Skin of body (tissue), 3 donors: ENCODE measurements at places on chromosomes 5 and 9.

GRCh38 chr9:75918154-75918553 lies 27.7 kb downstream of the PCSK5 start:
- no peak for DNase-seq

DNA sequence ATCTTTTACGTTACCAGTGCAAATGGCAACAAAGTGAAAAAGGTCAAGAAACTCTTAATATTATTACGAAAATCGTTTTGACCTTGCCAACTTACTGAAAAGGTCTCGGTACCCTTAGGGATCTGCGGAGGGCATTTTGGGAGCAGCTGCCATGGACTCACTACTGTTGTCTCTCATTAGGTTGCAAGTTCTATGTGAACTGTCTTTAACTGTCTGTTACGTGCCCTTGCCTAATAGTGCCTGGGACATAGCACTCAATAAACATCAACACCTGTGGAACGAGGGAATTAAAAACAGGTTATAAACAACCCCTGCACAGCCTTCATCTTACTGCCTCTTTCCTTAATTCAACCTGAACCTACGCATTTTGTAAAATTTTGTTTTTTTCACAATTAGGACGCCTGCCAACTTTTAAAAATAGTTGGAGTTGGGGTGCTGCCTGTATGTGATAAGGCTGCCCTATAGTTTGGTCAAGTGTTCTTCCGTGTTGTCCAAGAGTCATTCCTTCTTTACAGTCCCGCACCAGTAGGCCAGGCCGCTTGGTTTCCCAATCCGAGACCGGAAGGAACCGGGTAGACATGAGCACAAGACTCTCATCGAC lies 527 bp upstream of the SREK1 start:
- DNase-seq: no peak

DNA sequence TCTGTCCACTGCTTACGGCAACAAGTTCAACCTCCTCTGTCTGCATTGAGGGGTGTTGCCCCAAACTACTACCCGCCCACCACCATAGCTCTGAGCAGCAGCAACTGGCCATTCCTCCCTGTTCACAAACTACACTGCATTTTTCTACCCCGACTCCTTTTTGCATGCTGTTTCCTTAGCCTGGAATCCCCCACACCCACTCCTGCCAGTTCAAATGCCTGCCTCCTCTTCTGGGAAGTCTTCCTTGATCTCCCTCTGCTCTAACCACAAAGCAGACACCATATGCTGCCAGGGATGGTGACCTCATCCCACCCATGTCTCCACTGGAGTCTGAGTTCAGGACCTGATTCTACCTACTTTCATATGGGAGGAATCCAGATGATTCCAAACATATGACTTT lies 13.3 kb downstream of the ALDH1B1 start:
- DNase-seq: no peak

DNA sequence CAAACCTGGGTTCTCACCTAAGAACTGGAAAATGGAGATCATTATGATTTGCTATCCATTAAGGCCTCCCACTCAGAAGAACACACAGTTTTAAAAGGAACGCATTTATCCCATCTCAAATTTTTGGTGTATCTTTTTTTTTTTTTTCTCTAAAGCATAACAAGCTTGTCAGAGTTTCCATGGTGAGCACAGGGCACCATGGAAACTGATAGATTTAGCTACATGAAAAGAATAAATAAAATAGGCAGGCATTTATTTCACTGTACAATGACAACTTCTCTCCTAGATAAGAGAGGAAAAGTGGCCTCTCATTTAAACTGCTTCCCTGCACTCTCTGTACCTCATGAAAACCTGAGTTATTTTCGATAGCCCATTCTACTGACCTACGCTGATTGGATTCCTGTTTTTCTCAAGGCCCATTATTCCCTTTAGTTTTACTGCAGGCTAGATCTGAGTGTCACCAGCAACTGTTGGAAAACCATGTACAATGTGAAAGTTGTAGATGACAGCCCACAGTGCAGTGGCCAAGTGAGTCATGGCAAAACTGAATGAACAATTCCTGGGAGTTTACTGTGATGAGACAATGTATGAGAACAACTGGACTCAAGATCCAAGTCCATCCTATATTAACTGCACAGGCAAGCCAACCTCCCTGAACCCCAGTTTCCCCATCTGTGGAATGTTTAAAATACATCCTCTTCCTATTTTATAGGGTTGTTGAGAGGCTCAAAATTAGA lies 4.3 kb upstream of the GDA start:
- no peak for DNase-seq

DNA sequence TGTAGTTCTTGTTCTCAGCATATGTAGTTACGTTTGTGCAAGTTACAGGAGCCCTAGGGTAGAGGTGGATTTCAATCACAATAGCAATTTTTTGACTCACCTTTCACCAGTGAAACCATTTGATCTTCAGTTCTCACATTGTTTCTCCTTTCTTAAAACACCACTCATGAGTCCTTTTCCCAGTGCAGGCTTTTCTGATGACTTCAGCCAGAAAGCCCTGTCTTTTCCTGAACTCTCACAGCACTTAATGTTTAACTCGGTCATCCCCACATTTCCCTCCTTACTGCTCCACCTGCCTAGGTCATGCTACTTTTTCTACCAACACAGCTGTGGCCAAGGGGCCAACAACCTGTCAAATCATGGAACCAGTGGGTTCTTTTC lies 37.9 kb downstream of the ARHGEF28 start:
- DNase-seq: no peak

GRCh38 chr5:62600560-62601252 lies 22.1 kb downstream of the LRRC70 start:
- no peak for DNase-seq

- DNase-seq: no peak
Measured at GRCh38 chr9:114016101-114016500, 62.0 kb downstream of the AMBP start.

- DNase-seq: no peak
Measured at GRCh38 chr9:34069831-34070230, 21.1 kb upstream of the UBAP2 start.
